Activated naive CD8-positive, alpha-beta T cell treated with anti-CD3 and anti-CD28 coated beads for 36 hours (primary cell): ENCODE measurements at places on chromosomes 4 and X. TPM values are rescaled to one million over a fixed set of nuclear protein-coding genes. Genes with fewer than 3 reads are reported as not detected.

DNA sequence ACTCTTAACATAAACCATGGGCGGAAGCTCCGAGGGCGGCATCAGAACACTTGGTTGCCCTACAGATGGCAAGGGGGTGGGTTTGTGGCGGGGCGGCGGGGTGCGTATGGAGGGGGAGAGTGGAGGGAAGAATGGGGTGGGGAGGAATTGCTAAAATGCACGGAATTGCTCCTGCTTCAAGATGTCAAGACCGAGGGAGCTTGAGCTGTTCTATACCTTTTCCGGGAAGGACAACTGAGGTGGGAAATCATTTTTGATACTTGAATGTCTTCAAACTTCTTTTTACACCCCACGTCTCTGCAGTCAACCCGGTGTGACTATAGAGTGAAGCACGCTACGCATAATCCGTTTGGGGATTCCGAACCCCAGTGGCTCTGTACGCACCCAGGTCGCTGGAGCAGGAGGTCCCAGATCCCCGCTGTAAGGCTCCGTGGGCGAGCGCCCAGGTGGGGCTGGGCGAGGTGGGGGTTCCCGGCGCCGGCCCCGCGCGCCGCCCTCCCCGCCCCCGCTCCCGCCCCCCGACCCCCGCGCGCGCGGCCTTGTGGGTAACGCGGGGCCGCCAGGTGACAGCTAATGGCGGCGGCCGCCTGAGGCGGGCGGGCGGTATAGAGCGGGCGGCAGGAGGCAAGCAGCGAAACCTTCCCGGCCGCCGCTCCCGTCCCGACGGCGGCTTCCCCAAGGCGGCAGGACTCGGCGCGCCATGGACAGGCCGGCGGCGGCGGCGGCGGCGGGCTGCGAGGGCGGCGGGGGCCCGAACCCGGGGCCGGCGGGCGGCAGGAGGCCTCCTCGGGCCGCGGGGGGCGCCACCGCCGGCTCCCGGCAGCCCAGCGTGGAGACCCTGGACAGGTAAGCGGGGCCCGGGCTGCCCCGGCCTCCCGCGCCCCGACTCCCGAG, at the start of gene MTMR1:
Gene MTMR1, plus strand, starts transcription at position 566 of the 894 bp plus-strand sequence. Its CDS starts 135 bp downstream, at position 701.
- DNase-seq: peak; percentile 64

EXOC1L gene
- not detected for total RNA-seq

ZNF711 gene
- 1.5 TPM for total RNA-seq

- no peak for DNase-seq
These were observed 19.6 kb downstream of the SCD5 start for GRCh38 chr4:82779032-82779431.

GRCh38 chr4:111579767-111580166, 565.5 kb upstream of the FAM241A start:
- DNase-seq: no peak

FABP2 gene
- total RNA-seq: not detected

DNA sequence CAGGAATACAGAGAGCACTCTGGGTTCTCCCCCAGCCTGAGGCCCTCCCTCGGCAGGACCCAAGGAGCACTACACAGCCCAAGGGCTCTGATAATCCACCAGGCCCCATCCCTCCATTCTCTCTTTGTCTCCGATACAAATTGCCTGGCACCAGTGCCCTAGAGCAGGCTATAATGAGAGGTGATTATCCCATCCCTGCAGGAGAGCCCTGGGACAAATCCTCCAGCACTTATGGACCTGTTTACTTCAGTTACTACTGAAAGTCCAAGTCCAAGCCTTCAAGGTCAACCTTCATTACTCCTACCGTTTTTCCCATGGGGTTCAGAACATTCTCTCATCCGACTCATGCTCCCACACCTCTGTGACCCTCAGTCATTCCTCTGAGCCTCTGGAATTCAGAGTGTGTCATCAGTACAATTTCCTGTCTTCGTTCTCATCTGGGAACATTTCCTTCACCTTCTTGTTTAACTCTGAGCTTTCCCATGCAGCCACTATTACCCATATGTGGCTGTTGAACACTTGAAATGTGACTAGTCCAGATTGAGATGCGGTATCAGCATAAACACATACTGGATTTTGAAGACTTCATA, 299.0 kb downstream of the RAPGEF2 start:
- DNase-seq: no peak

- no peak for DNase-seq
These were observed 23.4 kb downstream of the ARHGEF9 start for GRCh38 chrX:63761639-63762038.

DNA sequence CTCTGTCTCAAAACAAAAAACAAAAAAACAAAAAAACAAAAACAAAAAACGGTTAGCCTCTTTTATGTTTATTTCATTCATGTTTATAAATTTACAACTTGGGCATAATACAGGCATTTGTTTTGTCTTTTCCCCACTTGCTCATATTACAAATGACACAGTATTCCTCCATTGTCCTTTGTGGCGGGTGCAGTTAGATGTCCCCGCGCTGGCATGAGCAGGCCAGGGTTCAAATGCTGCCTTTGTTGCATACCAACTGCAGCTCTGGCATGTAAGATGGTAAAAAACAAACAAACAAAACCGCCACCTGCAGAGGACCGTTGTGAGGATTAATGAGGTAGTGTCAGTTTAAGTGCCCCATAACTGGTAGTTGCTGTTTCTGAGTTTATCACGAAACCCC, 16.1 kb upstream of the HPF1 start:
- DNase-seq: no peak

DNA sequence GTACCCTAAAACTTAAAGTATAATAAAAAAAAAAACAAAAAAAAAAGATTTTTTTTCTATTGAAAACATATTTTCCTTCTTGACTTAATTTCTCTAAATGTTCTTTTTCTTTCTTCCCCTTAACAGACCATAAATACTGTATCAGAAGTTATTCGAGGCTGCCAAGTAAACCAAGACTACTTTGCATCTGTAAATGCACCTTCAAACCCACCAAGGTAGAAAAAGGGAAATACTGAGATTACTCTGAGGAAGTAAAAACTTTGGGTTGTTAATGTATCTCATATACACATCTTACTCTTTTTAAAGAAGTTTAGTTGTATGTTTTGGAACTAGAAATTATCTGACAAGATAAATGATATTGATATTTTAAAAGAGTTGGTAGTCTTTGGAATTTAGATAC, 65.6 kb downstream of the USO1 start:
- no peak for DNase-seq

GRCh38 chrX:110000847-110001713, 1.8 kb upstream of the TMEM164 start:
- no peak for DNase-seq

- DNase-seq: no peak
These were observed 54.2 kb downstream of the ENOX2 start for GRCh38 chrX:130848763-130849162.

GRCh38 chrX:149511081-149511480, 6.0 kb upstream of the IDS start:
- DNase-seq: no peak

- DNase-seq: no peak
These were observed 16.6 kb downstream of the CHST7 start for GRCh38 chrX:46589977-46590723.

GRCh38 chrX:143788265-143788664, 67.7 kb upstream of the SPANXN2 start:
- DNase-seq: no peak

ARAP2 gene
- 27.0 TPM for total RNA-seq

RENBP gene
- 15.7 TPM for total RNA-seq

GRCh38 chr4:84726356-84726755, 143.4 kb downstream of the CDS1 start:
- DNase-seq: no peak

GRCh38 chr4:67499799-67500198, 45.5 kb downstream of the CENPC start:
- DNase-seq: no peak

DNA sequence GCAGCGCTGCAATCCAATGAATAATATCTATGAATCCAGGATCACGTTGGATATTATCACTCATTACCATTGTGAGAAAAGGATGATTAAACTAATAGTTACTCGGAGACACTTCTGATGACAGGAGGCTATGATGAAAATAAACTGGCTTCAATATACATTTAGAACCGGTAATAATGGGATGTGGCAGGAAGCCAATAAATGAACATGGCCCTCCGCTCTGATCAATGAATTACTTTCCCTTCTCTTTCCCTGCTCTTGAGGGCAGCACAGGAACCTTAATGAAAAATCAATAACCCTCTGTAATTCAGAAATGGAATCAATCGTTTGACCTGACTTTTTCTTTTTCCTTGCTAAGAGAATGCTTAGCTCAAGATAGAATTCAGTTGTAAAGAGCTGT, 103.9 kb upstream of the PAQR3 start:
- no peak for DNase-seq

DNA sequence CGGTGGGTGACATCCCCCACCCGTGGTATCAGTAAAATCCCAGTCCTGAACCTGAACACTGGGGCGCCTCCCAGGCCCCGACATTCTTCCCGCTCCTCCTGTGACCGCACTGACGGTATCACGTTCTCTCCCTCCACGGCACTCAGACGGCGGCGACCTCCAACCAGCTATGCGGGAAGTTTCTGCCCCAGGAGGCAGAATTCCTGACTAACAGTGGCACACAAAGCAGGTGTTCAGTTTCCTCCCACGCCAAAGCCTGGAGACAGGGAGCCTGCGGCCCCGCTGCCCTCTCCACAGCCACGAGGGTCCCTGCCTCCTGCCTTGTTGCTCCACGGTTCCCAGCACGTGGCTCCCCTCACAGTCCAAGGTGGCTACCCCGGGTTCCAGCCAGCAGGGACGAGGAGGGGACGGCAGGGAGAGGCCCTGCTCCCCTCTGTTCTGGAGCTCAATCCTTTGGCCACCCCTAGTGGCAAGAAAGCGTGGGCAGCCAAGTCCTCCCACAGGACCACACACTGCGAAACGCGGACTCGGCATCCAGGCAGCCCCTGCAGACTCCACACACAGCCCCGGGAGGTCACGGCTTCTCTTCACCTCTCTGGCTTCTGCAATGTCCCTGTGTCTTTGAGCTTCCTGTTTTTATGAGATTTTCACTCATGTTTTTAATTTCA, 15.2 kb downstream of the CTBP1 start:
- DNase-seq: no peak

RHOXF2 gene
- total RNA-seq: not detected

LRAT gene
- total RNA-seq: 0.23 TPM

DNA sequence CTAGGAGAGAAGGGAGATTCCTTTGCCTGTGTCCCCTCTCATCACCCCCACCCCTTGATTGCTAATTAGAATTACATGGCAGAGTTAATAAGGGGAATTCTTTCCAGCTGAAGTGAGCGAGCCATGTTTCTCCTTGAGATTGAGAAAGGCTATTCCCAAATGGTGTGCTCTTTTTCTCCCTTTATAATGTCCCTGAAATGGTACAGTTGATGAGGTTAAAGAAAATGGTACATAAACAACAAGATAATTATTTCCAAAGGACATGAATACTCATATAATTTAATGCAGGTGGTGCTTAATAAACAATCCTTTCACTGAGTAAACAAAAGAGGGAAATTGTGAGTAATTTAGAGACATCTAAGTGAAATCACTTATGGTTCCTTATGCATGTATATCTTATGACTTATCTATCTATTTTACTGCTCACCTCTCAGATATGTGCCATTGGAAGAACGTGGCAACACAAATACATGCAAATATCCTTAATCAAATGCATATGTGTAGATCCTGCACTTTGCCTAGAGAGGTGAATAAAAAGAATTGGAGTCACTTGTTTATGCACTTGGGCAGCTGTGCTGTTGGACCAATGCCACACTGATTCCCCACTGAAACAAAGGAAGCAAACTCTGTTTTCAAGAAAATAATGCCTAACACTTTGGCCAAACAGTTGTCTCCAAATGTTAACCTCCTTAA, 106.6 kb upstream of the WDR44 start:
- DNase-seq: no peak

SLC7A11 gene
- 5.3 TPM for total RNA-seq

GRCh38 chr4:148515248-148515647, 73.0 kb upstream of the NR3C2 start:
- no peak for DNase-seq

DNA sequence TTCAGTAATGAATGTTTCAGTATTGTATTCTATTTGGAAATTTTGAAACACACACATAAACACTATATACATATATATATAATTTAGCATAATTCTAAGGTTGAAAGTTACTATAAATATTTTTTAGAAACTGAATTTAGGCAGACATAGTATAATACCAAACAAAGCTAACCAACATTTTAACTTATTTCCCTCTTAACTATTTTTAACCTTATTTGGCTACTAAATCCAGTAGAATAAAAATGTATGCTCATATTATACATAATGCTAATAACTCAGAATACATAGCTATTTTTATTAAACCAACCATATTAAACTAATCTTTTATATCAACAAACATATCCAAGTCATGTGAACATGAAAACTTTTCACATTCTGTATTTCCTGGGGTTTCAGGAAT, 563.6 kb downstream of the ADGRL3 start:
- DNase-seq: no peak

EVC gene
- 0.08 TPM for total RNA-seq

KDR gene
- total RNA-seq: 0.08 TPM

DNA sequence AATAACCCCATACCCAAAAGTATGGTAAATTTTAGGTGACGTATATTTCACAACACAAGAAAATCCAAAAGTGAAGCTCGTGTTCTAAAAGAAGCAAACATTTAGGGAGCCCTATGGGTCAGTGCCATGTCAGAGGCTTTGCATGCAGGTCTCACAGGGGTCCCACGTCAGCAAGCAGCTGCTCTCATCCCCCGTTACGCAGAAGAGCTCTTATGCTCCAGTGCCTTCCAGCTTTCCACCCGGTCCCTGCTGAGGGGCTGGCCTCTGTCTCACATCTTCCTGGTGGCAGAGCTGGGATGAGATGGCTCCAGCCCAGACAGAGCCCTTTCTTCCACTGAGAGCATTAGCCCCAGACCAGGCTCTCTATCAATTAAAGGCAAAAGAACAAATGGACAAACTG, 82.0 kb downstream of the IRF2 start:
- DNase-seq: no peak

- DNase-seq: no peak
These were observed 21.7 kb upstream of the TBC1D9 start for GRCh38 chr4:140777894-140778293.

CT45A2 gene
- total RNA-seq: not detected

DCAF8L2 gene
- total RNA-seq: not detected

DNA sequence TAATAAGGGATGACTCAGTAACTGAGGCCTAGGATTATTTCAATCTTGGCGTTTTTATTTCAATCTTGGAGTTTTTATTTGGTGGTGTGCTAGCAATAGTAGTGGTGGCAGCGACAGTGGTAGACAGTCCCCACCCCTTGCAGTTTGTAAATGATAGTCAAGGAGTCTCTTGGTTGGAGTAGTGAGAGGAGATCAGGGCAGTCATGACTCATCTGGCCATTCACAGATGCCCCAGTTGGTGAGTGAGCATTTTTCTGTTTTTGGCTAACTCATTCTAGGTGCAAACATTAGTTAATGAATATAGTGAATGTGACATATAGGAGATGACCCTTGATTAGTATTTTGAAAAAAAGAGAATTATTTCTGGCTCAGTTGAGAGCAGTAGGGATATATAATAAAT, 93.5 kb upstream of the ADAD1 start:
- DNase-seq: no peak

RTL3 gene
- not detected for total RNA-seq

- DNase-seq: no peak
These were observed 155.9 kb downstream of the STIM2 start for GRCh38 chr4:27016551-27016950.

- no peak for DNase-seq
These were observed 260.3 kb downstream of the PPP3CA start for GRCh38 chr4:101086801-101087586.
